ENCODE measurements at places on chromosomes 7 and 10. TPM values are rescaled to one million over a fixed set of nuclear protein-coding genes. Genes with fewer than 3 reads are reported as not detected.

GRCh38 chr7:41793556-41793955 lies 90.7 kb upstream of the INHBA start:
- DNase-seq, result no peak

DNA sequence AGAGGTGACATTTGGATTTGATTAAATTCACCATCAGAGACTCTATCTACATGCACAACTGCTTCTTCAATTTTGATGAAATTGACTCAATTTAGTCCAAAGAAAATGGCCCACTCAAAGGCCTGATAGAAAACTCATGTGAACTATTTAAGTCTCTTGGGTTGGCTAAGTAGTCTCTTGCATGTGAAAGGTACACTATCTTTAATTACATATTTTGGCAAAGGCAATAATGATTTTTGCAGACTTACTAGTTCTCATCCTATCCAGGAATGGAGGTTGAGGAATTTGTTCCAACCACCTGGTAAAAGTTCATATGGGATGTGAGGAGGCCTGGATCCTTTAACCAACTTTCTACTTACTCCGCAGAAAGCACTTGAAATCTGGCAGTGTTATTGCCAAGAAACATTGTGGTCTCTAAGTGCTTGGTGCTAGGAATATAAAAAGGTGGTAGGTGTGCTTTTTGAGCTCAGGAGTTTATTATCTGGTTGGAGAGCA lies 618.6 kb upstream of the MKI67 start:
- DNase-seq, result no peak

DNA sequence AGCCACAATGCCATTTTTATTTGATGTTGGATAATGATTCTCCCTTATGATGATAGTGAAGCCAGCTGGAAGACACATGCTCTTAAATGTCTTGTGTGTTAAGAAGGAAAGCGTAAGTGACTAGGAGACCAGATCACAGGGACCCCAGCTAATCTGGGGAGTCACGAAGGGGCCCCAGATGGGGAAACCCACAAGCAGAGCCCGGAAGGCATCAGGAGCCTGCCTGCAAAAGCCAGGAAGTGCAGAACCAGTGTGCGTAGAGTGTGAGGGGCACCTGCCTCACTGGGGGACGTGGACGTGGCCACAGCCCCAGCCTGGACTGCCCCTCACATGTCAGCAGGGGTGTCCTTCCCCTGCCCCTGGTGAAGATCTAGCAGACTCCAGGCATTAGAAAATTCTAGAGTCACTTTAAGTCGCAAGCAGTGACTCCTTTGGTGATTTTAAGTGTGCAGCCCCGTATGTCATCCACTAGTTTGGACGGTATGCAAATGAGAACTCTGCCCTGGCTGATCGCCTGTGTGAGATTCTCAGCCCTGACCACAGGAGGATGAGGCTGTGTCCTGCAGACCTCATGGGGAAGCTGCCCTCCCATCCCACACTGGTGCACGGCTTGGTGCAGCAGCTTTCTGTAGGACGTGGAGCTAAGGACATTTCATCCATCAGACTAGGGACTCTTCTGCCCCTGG lies 243.0 kb downstream of the WDR37 start:
- DNase-seq, result no peak

CPVL gene
- total RNA-seq, result not detected

FRAT1 gene
- 3.6 TPM for total RNA-seq

CTNNA3 gene
- total RNA-seq, result not detected

DNA sequence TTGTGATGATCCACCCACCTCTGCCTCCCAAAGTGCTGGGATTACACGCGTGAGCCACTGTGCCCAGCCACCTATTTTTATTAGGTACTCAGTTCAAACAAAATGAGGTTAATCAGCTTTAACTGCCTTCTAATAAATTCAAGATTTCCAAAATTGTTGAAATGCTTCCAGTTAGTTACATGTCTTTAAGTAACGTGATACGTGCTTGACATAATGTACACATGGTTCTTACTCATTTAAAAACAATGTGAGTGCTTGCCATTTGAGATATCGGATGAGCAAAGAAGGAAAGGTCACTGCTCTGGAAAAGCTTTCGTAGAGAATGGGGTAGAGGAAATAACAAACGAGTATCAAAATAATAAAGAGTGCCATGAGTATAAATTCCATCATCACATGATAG lies 83.6 kb downstream of the KMT2E start:
- DNase-seq, result no peak

All from Karpas-422 (cell line).